Activated naive CD8-positive, alpha-beta T cell treated with anti-CD3 and anti-CD28 coated beads for 36 hours (primary cell): ENCODE measurements at places on chromosomes 16 and 17. TPM values are rescaled to one million over a fixed set of nuclear protein-coding genes. Genes with fewer than 3 reads are reported as not detected.

The MEIOC gene
- 0.19 TPM for total RNA-seq

The NPW gene
- 29.1 TPM for total RNA-seq

The TPSG1 gene
- not detected for total RNA-seq

The AATK gene
- total RNA-seq, result 0.21 TPM

The CACNG3 gene
- total RNA-seq, result not detected

The SLC47A1 gene
- total RNA-seq, result not detected

The PKMYT1 gene
- total RNA-seq, result 144 TPM

The GPR139 gene
- not detected for total RNA-seq

The SLC16A11 gene
- 1.8 TPM for total RNA-seq

The SULT1A1 gene
- 11.6 TPM for total RNA-seq

The ARHGAP44 gene
- total RNA-seq, result 0.16 TPM

The GOT2 gene
- total RNA-seq, result 162 TPM

The G6PC1 gene
- total RNA-seq, result not detected

The CHST4 gene
- total RNA-seq, result 0.19 TPM

The EIF3C gene
- 825 TPM for total RNA-seq

The FAM20A gene
- not detected for total RNA-seq

The ZNF200 gene
- 12.2 TPM for total RNA-seq

The CIAO2B gene
- total RNA-seq, result 153 TPM

The CDC6 gene
- total RNA-seq, result 149 TPM

The DBNDD1 gene
- 0.82 TPM for total RNA-seq

The TBC1D3 gene
- total RNA-seq, result not detected

The CTRB1 gene
- total RNA-seq, result not detected

The KRT20 gene
- total RNA-seq, result not detected

The CSH1 gene
- total RNA-seq, result not detected

The HOXB8 gene
- not detected for total RNA-seq

The C17orf100 gene
- 1.4 TPM for total RNA-seq

The TP53TG3 gene
- total RNA-seq, result not detected

The CYGB gene
- 0.33 TPM for total RNA-seq

The PLEKHM1 gene
- total RNA-seq, result 19.5 TPM

The BCAR1 gene
- total RNA-seq, result 0.74 TPM

The AXIN2 gene
- total RNA-seq, result 1.6 TPM

The RPRML gene
- not detected for total RNA-seq
